SIG-M5 (cell line): ENCODE measurements at places on chromosomes 4 and X.
A peak's percentile ranks its signal among the peaks of the same experiment; 100 is the strongest.

GRCh38 chrX:10656214-10656613 is 35.8 kb upstream of the MID1 start:
- no peak for DNase-seq

- no peak for DNase-seq
These were observed 1.6 kb downstream of the PI4K2B start for GRCh38 chr4:25235401-25235800.

GRCh38 chr4:70734168-70734954 is 12.6 kb downstream of the RUFY3 start:
- peak; percentile 31 for DNase-seq

DNA sequence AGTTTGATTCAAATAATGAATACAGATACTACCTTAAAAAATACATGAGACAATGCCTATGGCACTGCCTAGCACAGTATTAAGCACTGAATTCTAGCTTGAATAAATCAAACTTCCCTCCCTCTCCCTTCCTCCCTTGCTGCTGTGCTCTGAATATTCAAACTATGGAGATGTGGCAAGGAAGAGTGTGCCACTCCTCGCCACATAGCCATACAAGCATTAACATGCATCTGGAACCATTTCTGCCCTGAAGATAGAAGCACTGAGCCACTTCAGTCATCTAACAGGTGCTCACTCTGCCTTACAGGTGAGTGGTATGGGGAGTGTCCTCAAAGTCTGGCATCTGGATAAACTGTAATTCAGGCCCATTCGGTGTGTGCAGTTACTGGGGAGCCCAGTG is 276.9 kb downstream of the ARHGAP24 start:
- no peak for DNase-seq

DNA sequence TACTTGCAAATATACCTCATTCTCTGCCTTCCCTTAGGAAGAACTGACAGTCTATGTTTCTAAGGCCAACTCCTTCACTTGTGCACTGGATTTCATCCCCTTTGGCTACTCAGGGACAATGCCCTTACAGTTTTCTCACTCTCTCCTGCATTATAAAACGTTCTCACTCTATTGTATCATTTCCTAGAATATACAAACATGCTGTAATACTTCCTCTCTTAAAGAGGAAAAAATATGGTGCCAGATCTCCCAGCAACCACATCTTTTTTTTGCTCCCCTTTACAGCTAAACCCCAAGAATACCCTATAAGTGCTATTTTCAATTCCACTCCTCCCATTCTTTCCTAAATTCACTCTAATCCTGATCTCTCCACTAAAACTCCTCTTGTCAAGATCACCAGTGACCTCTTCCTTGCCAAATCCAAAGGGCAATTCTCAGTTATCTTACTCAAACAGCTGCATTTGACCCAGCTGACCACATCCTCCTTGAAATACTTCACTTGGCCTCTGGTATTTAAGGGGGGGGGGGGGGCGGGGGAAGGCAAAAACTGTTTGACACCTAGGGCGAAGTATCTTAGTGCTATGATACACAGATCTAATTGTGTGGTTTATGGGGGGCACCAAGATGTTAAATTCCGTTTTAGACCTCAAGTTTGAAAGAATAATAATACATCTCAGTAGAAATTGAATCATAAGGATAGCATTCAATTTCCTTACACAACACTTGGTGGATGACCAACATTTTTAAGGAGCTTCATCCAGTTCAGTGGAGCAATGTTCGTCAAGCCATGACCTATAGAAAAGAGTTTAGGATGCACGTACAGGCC is 1.6 kb downstream of the RCHY1 start:
- no peak for DNase-seq

GRCh38 chrX:21947671-21948070 is 7.2 kb downstream of the SMS start:
- DNase-seq: no peak

- no peak for DNase-seq
These were observed 183.6 kb downstream of the MGST2 start for GRCh38 chr4:139849219-139849618.

DNA sequence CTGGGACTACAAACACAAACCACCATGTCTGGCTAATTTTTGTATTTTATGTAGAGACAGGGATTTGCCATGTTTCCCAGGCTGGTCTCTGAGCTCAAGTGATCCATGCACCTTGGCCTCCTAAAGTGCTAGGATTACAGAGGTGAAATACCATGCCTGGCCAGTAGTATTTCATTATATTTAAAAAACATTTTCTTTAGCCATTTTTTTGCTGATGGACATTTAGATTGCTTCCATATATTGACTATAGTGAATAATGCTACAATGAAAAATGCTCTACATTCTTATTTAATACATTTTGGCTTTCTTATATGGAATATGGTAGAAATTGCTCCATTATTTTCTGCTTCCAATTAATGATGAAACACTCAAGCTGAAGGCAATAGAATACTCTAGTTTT is 1439.7 kb downstream of the FSTL5 start:
- no peak for DNase-seq

DNA sequence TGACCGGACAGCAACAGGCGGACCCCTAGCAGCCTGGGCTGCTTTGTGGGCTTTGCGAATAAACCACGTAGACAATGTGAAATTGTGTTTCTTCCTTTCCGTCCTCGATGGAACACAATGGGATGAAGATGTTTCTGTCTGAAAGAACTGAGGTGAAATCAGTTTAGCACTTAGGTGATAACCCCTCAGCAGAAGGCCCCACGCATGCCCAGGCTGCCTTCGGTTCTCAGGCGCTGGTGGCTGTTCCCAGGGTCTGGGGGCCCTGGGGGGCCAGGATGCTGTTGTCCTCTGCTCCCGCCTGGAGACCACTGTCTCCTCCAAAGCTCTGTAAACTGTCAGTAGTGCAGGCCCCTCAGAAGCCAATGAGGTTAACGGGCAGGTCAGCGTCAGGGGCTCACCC is 73.9 kb upstream of the HGFAC start:
- DNase-seq: no peak
